ENCODE measurements at places on chromosomes 11 and 22.
A peak's percentile ranks its signal among the peaks of the same experiment; 100 is the strongest.

DNA sequence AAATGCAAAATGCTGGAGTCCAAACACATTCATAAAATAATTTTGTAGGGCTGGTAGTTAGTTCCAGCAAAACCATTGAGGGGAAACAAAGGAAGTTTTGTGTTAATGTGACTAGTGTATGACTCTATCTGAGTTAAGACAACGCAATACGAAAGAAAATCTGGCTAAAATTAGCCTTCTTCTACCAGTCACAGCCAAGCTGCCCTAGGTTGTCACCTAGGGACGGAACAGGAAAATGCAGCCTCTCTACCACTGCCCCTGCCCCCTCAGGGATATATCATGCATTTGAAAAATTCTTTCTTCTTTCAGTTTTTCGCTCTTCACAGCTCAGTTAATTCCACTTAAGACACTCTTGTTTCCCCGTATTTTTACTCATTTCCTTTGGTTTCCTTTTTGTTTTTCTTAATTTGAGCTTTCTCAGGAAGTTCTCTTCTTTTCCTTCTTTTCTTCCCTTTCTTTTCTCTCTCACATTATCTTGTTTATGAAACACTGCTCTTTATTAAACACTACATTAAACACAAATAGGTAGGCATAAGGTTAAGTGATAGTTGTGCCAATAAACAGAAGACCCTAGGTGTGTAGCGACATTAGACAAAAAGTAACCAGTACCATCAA lies 30.6 kb downstream of the KIRREL3 start:
- no peak for DNase-seq

- DNase-seq = no peak
Measured at GRCh38 chr11:127133061-127133460, 132.5 kb upstream of the KIRREL3 start.

- no peak for DNase-seq
Measured at GRCh38 chr11:92638678-92639077, 330.8 kb upstream of the MTNR1B start.

DNA sequence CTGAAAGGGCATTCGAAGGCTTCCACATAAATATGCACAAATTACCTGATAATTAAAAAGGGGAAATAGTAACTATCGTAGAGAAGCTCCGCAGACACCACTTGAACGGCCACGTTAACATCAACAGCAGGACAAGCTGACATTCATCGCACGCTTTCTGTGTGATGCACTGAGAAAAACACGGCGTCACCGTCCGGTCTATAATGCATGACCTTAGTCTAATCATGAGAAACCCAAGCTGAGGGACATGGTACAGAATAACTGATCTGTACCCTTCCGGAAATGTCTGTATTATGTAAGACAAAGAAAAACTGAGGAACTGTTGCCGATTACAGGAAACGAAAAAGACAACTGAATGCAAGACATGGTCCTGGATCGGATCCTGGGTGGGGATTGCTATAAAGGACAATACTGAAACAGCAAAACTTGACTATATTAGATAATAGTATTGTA lies 678 bp upstream of the RANGAP1 start:
- peak; percentile 57 for DNase-seq

- DNase-seq = no peak
Measured at GRCh38 chr11:129930296-129930695, 34.9 kb upstream of the NFRKB start.

- no peak for DNase-seq
Measured at GRCh38 chr11:134566311-134566710, 154.3 kb upstream of the B3GAT1 start.

GRCh38 chr11:8204596-8204995 lies 35.8 kb upstream of the RIC3 start:
- no peak for DNase-seq

- DNase-seq = peak; percentile 75
Measured at GRCh38 chr22:24134090-24134846, 47.0 kb upstream of the SUSD2 start.

GRCh38 chr22:43337385-43337784 lies 5.8 kb downstream of the SCUBE1 start:
- DNase-seq = no peak

DNA sequence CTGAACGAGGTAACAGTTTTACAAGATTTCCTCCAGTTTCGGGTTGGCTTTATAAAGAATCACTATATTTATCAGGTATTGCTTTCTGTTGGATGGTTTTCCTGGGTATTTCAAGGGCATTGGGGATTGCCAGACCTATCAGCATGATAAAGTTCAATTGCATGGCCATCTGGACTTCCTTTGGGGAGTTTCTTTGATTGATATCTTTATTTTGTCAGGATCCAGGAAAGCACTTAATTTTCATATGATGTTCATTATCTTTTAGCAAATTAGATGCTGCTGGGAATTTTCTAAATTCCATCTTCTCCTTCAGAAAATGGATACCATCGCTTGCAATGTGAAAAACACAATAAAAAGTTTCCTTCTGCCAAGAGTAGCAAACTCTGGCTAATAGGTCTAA lies 21.2 kb downstream of the RFPL2 start:
- no peak for DNase-seq

DNA sequence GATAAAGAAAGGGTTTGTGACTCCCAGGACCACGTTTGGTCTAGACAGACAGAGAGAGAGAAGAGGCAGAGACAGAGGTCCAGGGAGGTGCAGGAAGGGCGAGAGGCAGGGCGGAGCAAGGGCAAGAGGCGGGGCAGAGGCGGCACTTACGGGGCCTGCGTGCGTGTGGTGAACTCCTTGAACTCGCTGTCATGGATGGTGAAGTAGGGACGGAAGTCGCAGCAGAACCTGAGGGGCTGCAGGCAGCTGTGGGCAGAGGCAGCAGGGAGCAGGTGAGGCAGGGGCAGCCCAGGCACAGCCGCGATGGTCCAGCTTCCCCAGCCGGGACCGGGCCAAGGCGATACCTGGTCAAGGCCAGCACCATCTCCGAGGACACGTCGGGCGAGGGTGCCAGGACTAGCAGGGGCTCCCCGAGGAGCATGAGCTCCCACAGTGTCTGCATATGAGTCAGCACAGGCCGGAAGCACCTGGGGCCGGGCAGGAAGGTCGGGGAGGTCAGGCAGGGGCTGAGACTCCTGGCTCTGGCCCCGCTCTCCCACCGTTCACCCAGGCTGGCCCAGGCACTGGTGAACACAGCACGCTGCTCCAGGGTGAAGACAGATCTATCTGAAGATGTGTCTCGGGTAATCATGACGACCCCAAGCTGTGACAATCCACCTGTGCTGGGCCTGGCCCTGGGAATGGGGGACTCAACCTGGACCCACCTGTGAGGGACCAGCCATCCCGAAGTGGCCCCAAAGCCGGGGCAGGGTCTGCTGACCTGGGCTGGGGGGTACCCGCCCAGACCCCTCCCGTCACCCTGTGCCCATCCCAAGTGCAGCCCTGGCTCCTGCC lies 7.2 kb upstream of the PLXNB2 start:
- peak; percentile 86 for DNase-seq

DNA sequence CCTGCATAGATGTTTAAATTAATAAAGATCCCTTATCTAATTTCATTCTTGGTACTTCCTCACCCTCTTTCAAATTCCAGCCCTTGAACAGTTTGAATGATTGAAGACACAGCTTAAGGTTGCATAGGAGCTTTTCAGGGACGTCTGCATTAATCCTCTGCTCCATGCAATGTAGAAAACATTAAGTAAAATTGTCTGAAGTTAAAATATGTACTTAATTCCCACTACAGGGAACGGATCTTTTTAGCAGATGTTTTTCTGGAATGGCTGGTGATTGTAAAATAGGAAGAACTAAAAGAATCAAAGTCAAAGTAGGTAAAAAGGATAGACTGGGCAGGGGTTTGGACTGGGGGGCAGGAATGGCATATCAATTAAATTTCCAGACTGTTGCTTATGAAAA lies 58.9 kb downstream of the ABTB2 start:
- DNase-seq = no peak

- no peak for DNase-seq
Measured at GRCh38 chr11:3208272-3208671, 10.3 kb downstream of the MRGPRG start.

DNA sequence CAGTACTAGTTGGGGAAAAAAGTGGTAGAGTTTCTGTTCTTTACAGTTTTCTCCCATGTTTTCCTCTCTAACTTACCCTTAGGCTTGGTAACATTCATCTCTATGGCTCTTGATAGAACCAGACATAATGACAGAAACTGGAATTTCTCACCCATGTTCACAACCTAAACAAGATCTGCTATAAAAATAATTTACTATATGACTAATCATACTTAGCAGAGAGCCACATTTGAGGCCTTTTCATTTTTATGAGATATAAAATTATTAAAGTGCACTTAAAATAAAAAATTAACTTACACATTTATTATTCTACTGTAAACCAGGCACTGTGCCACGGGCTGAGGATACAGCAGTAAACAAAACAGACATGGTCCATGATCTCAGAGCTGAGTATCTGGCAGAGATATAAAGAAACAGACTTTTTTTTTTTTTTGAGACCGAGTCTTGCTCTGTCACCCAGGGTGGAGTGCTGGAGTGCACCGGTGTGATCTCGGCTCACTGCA lies 98.1 kb downstream of the GAB2 start:
- DNase-seq = no peak

- no peak for DNase-seq
Measured at GRCh38 chr11:1782831-1783724, 19.4 kb upstream of the CTSD start.

DNA sequence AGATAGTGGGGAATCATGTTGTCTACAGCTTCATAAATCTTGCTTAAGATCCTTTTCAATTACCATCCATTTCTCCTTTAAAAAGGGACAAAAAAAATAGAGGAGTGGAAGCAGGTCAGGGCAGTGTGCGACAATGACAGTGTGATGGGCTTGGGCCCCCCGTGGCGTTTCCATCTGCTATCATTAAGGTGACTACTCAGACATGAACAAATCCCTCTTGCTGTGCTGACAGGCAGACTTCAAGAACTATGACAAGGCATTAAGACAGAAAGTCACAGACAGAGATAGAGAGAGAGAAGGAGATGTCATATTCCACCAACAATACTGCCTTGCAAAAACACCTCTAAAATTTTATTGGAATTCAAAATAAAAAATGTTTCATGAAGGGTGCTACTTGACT lies 263.2 kb downstream of the DCDC1 start:
- DNase-seq = no peak

DNA sequence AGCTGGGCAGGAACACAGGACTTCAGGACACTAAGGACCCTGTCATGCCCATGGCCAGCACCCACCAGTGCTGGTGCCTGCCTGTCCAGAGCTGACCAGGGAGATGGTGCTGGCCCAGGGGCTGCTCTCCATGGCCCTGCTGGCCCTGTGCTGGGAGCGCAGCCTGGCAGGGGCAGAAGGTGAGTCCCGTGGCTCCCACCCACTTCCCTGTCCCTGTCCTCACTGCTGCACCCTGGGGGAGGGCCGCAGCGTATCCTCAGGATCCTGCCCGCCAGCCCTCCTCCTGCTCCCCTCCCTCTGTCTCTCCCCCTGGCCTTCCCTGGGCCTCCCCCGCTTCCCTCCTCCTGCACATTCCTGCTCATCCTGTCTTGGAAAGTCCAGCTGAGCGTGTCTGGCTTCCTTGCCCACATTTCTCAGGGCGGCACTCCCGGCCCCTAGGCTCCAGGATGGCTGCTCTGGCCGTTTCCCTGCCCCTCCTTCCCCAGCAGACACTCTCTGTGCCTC lies 8.7 kb downstream of the CSF2RB start:
- no peak for DNase-seq

GRCh38 chr11:64084951-64085710 lies 49.4 kb downstream of the FLRT1 start:
- DNase-seq = no peak

GRCh38 chr11:61596990-61597389 lies 16.1 kb upstream of the SYT7 start:
- no peak for DNase-seq

DNA sequence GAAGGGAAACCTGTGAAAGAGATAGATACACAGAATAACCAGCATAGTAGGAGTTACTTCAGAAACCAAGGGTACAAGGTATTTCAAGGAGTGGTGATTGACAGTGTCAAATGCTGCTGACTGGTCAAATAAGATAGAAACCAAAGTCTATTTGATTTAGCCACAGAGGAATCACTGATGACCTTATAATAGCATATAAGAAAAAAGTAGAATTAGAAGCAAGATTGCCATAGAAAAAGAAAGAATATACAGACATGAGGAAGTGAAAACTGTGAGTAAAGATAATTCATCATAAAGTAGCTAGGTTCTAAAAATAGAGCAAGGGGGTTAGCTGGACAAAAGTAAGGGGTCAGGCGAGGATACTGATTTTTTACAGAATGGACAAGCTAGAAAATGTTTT lies 14.2 kb downstream of the ZBTB44 start:
- no peak for DNase-seq

- no peak for DNase-seq
Measured at GRCh38 chr11:28739489-28740280, 631.5 kb downstream of the METTL15 start.

DNA sequence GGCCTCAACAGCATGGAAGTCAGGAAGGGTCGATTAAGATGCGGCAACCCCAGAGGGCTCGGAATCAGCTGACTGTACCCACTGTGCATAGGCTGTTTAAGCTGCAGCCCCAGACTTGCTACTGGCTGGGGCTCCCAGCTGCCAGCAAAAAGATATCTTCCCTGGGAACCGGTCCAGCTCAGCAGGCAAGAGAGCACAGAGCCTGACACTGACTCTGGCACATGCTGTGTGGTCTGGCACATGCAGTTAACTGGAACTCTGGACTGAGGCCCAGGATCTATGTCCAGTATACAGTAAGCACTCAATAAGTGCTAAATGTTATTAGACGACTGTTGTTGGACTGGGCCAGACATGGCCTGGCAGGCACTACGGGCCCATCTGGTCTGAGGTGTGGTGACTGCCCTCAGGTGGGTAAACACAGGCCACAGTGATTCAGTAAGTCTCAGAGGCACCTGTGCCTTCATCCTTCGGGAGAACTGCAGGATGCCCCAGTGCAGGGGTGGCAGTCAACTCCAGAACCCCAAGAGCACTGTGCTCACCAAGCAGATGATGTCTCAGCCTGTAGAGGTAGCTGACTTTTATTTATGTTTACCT lies 87.6 kb downstream of the LARGE1 start:
- no peak for DNase-seq

DNA sequence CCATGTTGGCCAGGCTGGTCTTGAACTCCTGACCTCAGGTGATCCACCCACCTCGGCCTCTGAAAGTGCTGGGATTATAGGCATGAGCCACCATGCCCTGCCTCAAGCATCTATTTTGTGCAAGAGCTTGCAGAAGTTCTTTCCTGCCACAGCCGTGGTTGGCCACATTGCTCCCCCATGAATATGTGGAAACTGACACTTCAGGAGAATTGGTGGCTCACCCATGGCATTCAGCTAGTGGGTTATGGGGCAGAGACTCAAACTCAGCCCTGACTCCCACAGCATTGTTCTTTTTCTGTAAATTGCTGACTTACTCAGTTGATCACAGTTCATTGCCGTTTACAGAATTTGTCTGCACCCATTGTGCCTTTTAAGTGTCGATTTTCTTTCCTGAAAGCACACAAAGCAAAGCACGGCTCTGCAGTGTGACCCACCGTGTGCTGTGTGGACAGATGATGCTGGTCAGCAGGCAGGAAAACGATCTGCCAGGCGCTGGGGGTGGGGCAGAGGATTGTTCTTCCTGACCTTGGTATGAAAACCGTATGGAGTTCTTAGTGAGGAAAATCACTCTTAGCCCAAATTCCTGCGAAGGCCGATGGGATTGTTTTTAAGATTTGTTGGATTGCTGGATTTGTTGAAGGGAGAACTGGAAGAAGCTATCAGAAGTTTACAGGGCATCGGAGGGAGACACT lies 115.6 kb downstream of the PTPRJ start:
- peak; percentile 17 for DNase-seq
